NCI-H774 (cell line): ENCODE measurements at places on chromosomes 2 and 18.

DNA sequence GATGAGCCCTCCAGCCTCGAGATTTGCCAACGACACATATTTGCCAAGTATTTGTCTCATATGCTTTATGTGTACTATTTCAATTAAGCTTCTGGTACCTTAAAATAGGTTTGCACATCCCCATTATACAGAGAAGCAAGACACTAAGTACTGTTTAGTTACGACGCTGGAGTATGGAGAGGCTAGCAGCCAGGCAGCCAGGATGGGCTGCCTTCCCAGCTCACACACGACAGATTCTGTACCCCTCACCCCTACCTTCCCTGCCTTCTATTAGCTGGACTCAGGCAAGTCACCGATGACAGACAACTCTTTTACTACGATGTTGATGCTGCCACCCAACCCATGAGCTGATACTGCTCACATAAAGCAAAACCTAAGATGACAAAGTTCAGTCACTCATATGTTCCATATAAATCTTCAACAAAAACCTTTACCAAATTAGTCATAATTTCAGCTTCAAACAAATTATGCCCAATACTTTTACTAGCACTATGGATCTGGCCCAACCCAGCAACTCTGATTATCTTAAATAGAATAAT lies 17.0 kb downstream of the PDIA6 start:
- DNase-seq: no peak

GRCh38 chr2:58535182-58535581 lies 294.1 kb upstream of the FANCL start:
- no peak for DNase-seq

- DNase-seq: no peak
Observed at GRCh38 chr18:36772241-36772723, 56.5 kb downstream of the TPGS2 start.

DNA sequence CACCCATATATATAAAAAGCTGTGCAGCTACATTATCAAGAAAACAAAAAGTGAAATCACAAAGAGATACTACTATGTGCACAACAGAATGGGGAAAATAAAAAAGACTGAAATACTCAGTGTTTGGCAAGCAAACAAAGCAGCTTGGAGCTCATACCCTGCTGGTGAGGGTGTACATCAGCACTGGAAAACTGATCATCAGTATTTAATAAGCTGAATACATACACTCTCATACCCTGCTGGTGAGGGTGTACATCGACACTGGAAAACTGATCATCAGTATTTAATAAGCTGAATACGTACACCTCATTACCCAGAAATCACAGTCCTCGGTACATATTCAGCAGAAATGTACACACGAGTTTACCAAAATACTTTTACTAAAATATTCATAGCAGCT lies 220.8 kb downstream of the SPP2 start:
- no peak for DNase-seq

DNA sequence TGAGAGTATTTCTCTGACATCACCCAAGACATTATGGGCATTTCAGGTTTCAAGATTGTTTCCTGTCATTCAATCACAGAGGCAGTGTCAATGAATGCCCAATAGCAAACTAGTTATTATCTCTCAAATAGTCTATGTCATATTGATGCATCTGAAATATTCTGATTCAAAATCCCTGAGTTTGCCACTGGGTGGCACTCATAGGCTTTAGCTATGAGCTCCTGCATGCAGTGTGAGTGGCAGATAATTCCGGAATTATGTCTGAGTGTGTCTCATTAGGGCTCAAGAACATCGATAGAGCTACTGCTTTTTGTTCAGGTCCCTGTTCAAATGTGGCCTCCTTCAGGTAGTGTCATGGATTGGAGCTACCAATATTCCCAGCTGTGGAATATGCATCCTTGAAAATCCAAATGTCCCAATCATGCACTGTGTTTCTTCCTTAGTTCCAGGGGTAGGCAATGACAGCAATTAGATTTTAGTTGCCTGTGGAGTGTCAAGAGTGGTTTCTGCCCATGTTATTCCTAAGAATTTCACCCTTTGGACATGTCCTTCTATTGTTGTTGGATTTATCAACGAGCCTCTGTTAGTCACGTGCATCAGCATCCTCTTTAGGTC lies 7.8 kb upstream of the OR6B3 start:
- DNase-seq: peak; percentile 23

- DNase-seq: no peak
Observed at GRCh38 chr2:219323434-219323833, 9.1 kb downstream of the RESP18 start.

DNA sequence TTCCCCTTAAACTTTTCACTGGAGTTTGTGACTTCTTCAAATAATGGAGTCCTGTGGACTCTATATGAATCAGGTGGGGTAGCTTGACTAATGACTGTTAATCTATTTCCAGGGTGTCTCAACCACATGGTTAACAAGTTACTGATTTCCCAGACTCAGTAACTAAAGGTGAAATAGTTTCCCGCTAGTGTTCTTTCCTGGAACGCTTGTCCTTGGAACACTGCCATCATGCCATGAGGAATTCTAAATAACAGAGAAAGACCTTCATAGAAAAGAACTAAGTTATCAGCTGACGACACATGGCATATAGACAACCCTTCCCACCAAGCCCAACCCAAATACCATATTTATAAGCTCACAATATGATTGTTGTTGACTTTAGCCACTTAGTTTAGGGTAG lies 1027.9 kb upstream of the FAM98A start:
- DNase-seq: no peak

DNA sequence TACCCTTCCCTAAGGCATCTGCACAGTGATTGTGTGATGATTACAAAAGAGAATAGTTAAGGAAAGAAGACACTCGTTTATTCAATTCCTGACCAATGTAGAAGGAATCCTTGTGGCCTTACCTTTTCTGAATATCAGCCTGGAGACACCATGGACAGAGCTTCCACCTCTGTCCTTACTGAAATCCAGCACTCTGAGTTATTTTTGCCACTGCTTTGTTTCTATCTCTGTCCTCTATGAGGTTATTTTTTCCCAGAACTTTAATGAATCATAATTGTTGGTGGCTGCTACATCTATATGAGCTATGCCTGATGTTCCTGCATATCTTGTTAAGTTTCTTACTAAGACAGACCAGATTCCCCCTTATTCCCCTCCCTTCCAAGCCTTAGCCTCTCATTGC lies 275.1 kb downstream of the SETBP1 start:
- no peak for DNase-seq

DNA sequence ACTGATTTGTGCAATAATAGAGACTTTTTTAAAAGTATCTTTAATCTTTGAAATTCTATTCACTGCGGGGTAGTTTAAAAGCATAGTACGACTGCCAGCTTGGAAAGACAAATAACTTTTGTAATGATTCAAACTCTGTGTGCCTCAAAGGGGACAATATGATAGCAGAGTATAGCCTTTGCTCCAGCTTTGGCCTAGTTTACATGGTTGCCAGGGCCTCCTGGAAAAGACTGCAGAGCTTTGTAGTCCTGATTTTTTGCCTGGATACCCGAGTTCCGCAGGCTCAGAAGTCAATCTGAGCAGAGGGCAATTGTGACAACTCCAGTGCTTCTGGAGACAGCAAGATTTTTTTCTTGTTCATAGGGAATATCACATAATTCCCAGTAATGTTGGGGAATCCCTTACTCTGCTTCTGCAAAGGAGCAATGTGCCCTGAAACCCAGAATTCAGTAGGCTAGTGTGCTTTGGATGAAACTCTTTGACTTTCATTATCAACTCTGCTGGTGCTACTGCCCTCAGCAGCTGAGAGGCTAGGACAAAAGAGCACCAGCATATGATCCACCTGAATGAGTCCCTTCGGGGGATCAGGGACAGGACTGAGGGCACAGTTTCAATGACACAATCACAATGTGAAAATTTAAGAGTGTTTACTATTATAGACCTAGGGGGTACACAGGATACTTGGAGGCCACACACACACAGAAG lies 768.1 kb downstream of the TMEM182 start:
- no peak for DNase-seq

GRCh38 chr2:231336236-231336635 lies 59.3 kb upstream of the B3GNT7 start:
- DNase-seq: no peak

- no peak for DNase-seq
Observed at GRCh38 chr2:233700028-233700635, 7.4 kb downstream of the UGT1A6 start.

DNA sequence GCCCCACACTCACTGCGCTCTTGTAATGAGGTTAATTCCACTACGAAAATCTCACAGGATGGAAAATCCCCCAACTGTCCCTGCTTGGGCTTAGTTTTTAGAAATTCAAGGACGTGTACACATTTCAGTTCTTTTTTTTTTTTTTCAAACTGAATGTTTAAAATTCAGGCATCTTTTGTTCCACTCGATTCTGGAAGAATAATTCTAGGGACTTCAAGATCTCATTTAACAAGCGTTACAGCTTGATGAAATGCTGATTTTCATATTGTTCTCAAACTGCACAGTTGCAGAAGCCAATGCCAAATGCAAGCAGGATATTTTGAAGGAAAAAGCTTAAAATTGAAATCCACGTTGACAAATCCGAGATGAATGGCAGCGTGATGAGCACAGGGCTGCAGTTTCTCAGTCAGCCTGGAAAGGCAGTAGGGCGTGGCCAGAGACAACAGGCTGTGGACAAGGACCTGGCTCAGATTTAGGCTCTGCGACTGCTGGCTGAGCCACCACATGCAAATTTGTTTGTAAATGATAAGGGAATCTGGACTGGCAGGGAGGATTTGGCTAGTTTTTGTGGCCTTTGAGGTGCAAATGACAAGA lies 128.1 kb upstream of the MYCN start:
- no peak for DNase-seq

DNA sequence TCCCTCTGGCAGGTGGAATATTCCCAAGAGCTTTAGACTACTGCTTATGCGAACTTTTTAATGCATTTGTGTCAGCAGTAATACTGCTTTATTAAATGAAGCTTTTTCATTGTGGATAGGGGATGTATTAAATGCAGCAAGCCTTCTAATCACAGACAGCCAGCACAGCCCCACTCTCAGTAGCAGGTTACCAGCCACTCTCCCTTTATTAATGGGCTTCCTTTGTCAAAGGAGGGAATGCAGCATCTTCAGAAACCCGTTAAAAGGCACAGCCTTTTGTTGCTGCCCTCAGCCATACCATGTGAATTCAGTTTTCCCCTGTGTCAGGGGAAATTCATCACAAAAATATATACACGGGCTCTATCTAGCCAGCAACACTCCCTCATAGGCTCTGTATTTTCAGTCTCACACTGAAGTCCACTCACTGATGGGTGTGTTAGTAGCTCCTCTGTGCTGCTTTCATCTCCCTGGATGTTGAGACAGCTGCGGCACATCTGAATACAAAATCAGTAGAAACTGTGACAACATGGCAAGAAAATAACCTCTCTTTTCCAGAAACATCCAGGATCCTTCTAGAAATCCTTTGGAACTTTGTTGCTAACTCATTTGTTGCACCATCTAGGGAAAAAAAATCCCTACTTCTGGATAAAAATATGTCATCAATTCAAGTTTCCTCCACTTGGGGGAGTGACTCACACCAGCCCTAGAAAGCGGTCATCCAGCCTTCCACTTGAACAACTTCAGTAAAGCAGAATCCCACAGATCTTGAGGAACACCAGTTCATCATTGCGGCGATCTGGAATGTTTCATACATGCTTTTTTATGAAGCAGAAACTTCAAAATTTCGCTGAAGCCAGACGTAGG lies 48.4 kb downstream of the LRRTM1 start:
- no peak for DNase-seq

GRCh38 chr2:186546846-186547245 lies 43.0 kb upstream of the ITGAV start:
- DNase-seq: no peak

GRCh38 chr18:37246779-37247340 lies 318.7 kb downstream of the CELF4 start:
- no peak for DNase-seq

GRCh38 chr2:202636213-202636513 lies 1.4 kb downstream of the FAM117B start:
- DNase-seq: no peak

DNA sequence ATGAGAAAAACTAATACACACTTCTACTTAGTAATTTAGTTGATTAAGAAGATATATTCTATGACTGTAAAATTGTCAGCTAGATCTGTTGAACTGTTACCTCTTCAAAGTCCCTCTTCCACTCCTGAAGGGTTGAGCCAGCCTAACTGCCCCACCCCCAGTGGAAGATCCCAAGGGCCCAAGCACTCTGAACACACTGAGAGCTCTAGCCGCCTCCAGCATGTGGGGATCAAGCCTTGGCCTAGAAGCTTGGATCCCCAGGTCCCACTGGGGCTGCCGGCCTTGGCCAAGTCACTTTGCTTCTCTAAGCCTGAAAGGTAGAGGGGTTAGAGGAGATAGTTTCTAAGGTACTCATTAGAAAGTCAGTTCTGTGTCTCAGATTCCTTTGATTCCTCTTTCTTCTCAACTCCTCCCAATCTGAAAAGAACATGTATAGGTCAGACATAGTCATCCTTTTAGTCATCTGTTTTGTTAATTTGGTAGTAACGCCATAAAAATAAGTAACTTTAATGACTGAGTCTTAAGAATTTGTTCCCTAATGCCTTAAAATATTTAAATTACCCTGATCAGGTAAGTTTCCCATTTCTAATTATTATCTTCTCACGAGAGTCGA lies 5.6 kb downstream of the CPSF3 start:
- DNase-seq: no peak

- no peak for DNase-seq
Observed at GRCh38 chr2:144625226-144625625, 105.3 kb upstream of the ZEB2 start.
